ENCODE measurements at places on chromosomes 11 and 22.
A peak's percentile ranks its signal among the peaks of the same experiment; 100 is the strongest.

- DNase-seq = peak; percentile 50
These were observed 85.3 kb upstream of the SYT13 start for GRCh38 chr11:45371251-45372115.

GRCh38 chr11:27558401-27558800 is 51.8 kb upstream of the LIN7C start:
- DNase-seq = no peak

- no peak for DNase-seq
These were observed 36.9 kb upstream of the MAPK1 start for GRCh38 chr22:21904250-21904789.

GRCh38 chr11:11157185-11157584 is 195.9 kb downstream of the CSNK2A3 start:
- peak; percentile 32 for DNase-seq

DNA sequence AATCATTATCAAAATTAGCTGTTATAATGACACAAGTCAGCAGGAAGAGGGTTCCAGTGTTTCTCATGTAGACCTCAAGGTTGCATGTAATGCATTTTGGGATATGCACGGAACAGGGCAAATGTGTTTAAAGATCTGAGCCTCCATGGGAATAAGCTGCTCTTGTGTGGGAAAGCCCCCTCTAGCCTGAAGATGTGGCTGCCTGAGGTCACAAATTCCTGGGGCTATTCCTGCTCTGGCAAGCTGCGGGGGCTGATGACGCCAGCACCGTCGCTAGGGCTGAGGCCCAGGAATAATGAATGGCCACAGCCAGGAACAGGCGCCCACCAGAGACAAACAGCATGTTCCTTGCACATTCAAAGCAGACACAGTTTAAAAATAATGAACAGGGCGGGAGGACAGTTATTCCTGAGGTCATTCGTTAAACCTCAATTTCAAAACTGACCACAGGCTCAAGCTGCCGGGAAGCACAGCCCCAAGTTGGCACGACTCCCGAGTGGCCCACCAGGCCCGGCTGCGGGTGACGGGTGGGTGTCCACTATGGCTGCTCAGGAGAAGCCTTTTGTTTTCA is 11.7 kb downstream of the OSBPL5 start:
- peak; percentile 67 for DNase-seq

- DNase-seq = no peak
These were observed 845.3 kb downstream of the FAM181B start for GRCh38 chr11:81888391-81888790.

DNA sequence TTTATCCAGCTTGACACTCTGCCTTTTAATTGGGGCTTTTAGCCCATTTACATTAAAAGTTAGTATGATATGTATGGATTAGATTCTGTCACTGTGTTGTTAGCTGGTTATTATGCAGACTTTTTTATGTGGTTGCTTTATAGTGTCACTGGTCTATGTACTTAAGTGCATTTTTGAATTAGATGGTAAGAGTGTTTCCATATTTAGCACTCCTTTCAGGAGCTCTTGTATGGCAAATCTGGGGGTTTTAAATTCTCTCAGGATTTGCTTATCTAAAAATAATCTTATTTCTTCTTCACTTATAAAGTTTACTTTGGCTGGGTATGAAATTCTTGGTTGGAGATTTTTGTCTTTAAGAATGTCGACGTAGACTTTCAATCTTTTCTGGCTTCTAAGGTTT is 4.0 kb downstream of the OR52E6 start:
- DNase-seq = no peak

DNA sequence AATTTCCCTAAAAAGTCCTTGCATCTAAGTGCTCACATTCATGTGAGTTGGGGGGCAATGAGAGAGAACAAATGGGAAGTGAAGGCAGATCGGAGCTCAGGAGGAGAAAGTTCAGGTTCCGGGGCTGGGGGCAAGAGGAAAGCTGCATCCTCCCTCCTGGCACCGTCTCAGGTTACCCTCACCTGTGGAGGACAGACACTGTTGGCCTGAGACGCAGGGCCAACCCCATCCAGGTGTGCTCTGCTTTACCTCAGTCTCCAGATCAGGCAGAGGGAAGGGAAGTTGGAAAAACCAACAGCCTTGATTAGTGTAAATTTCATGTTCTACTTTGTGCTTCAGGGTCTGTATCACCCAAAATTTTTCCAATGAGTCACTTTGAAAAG is 146.9 kb downstream of the TRIM29 start:
- DNase-seq = no peak

DNA sequence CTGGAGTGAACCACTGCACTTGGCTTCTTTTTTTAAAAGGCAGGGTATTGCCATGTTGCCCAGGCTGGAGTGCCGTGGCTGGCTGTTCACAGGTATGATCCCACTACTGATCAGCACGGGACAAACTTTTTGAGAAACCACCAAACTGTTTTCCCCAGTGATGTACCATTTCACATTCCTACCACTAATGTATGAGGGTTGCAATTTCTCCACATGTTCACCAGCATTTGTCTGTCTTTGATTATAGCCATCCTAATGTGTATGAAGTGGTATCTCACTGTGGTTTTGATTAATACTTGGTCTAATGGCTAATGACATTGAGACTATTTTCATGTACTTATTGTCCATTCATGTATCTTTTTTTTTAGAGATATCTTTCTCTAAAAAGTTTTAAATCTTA is 41.5 kb upstream of the EP300 start:
- no peak for DNase-seq

DNA sequence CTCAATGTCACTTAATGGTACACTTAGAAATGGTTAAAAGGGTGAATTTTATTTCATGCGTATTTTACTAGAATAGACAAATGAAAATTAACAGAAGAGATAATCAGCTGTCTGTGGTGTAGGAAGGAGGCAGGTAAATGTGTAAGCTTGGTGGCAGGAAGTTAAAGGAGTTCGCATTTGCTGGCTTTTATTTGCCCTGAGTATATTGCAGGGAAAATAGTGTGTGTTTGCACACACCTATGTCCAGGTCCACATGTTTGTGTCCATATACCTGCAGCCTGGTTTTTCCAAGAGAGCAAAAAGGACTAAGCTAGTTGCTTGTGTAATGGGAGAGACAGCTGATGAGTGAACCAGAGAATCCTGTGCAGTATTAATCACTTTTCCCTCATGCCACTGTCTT is 16.0 kb downstream of the NTM start:
- no peak for DNase-seq

GRCh38 chr22:48849963-48850657 is 977.6 kb downstream of the BRD1 start:
- no peak for DNase-seq

- no peak for DNase-seq
These were observed 3.4 kb downstream of the TMEM126A start for GRCh38 chr11:85651118-85651517.

DNA sequence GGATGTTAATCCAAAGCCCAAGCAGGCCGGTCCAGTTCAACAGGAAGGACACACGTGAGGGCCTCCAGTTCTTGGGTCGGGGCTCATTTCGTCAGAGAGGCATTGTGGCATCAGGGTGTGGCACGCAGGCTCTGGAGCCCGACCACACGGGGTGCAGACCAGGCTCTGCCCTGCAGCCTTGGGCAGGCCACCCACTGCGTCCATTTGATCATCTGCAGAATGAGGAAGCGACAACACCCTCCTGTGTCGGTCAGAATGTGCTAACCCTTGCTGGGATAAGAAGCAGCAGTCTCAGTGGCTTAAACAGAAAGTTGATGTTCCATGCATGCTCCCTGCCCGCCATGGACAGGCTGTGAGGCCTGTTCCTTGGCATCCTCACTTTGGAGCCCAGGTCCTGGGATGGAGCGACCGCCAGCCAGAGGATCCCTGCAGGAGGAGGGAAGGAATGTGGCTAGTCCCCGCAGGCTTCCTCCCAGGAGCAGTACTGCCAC is 10.8 kb downstream of the RIBC2 start:
- DNase-seq = no peak

DNA sequence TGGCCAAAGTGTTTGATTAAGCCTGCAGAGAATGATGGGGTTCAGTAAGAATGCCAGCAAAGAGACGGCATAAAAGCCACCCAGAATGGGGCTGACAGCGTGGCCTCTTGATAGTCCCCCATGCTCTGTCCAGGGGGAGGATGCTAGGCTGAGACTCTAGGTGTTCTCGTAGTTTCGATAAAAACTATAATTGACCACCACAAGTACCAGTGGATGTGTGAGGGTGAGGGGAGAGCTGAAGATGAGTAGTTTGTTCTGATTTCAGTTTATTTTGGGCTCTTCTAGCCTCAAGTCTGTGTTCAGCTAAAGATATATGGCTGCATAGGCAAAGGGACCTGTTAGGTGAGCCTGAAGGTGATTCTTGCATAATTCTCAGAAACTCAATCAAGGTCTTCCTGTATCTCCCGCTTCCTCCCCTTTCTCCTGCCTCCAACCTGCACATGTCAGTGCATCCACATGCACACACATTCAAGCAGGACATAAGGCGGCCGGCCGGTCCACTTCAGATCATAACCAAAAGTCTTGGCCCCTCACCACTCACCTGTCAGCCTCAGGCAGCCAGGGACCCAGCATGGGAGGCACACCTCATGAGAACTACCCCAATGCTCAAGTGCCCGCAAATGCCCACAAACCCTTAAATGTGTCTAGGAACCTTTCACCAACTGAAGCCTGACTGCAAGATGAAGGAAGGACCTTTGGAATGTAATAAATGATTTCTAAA is 31.2 kb downstream of the FLI1 start:
- no peak for DNase-seq

Data from foreskin fibroblast (primary cell).